ENCODE measurements at places on chromosomes 2 and 18.

DNA sequence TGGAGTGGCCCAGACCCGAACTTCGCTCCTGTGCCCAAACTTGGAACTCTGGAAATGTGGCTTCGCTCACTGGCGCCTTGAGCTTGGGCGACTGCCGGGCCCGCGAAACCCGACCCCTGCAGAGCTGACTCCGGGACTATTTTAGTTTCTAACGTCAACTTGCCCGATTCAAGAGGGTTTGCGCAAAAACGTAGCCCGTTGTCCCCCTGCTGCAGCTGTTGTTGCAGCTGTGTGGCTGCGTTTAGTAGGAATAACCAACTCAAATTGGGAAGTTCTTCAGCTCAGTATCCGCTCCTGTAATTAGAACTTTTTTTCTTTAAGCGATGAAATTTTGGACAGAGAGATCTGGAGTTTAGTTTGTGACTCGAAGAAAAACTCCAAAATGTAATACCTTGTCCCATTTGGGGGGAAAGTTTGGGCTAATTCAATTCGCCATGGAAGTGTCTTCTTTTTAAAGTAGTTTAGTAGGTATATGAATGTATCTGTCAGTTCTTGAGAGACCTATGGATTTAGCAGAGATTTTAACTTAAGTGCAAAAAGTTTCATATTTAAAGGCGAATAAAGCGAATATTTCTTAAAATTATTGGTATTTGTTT, 559 bp downstream of the MYL12A start:
- no peak for DNase-seq

GRCh38 chr18:21949326-21950015, 208.9 kb downstream of the MIB1 start:
- no peak for DNase-seq

- peak; percentile 56 for DNase-seq
Measured at GRCh38 chr2:101474731-101475384, at the start of gene RFX8. RFX8 (minus strand) TSS chr2:101475112; CDS start chr2:101466848, 8,264 bp downstream.

- no peak for DNase-seq
Measured at GRCh38 chr18:907885-908757, 3.5 kb downstream of the ADCYAP1 start.

- peak; percentile 28 for DNase-seq
Measured at GRCh38 chr2:196987649-196988364, 61.3 kb upstream of the PGAP1 start.

GRCh38 chr2:55585451-55586080, 31.9 kb downstream of the PPP4R3B start:
- DNase-seq = no peak

- no peak for DNase-seq
Measured at GRCh38 chr2:95166065-95166763, 605 bp downstream of the ZNF2 start.

GRCh38 chr18:60656553-60656952, 284.0 kb upstream of the MC4R start:
- no peak for DNase-seq

- no peak for DNase-seq
Measured at GRCh38 chr2:77666251-77666980, 144.2 kb upstream of the LRRTM4 start.

DNA sequence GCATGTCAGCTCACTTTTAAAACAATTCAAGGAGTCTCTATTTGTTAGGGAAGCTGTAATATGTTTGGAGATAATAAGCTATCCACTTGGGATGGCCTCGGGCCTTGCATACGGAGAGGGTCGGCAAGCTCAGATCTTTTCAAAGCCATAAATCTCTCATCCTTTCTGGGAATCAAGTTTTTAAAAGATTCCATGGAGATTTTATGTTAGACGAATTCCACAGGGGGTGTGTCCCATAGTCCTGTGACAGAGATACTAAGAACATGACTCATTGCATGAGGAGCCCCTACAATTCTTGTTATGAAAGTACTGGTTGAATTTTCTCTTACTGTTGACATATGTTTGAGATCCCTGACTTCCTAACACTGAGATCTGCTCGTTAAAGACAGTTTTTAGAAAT, 108.7 kb downstream of the FEZ2 start:
- DNase-seq = no peak

GRCh38 chr2:219369447-219369861, 18.3 kb downstream of the DNPEP start:
- no peak for DNase-seq

DNA sequence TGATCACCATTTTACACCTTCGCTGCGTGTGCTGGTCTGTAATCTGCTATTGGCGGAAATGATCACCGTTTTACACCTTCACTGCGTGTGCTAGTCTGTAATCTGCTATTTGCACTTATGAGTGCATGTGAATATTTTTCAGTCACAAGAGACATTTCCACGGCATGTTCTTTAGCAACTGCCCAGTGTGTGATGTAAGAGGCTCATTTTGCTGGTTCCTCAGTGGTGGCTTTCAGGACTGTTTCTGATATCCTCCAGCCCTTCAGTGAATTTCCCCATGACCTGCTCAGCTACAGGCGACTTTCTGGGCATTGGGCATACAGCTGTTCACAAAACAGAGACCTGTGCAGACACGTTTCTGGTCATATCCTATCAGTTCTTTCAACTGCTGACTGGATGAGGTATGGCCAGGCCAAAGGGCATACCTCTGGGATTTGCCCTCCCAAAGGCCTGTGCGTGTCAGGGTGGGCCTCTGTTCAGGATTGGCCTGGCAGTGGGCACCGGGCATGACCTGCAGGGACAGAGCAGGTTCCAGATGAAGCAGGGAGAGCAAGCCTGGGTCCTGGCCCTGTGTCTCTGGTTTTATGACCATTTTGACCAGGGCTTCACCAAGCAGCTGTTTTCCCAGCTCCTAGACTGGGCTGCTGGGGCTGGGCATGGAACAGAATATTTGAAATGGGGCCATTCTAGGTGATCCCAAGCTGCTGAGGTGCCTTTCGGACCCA, 521 bp upstream of the PROM2 start:
- no peak for DNase-seq

DNA sequence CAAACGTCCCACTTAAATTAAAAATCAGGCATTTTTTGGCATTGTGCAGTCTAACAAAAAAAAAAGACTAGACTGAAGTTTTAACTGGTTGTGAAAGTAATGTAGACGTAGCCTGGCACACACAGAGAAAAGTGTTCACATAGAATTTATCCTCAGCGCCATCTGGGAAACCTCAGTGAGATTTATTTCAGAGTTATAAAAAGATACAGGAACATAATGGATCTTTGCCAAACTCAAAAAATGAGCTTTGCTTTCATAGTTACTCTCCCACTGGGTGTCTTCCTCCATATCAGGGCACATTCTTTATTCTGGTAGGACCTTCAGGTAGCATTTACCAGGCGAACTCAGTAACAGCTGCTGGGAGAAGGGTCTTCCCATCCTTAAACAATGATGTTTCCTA, 532.4 kb upstream of the SALL3 start:
- no peak for DNase-seq

DNA sequence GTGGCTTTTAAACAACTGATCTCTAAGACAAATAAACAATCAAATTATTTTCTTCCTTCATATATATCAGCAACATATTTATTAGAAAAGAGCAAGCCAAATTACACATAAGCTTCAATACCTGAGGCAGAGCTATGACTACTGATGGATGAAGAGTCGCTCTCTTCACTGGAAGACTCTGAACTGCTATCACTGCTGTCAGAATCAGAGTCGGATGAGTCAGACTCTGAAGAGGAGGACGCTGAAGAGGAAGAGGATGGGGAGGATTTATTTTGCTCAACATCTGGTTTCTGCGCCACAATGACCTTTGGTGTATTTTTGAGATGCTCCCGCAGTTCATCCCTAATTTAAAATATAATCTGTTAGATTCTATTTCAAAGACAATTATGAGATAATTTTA, 56.7 kb downstream of the CWC22 start:
- DNase-seq = no peak

GRCh38 chr2:217632043-217632442, 370.8 kb downstream of the TNS1 start:
- DNase-seq = no peak

- DNase-seq = no peak
Measured at GRCh38 chr2:179981085-179981484, 26.0 kb downstream of the CWC22 start.

DNA sequence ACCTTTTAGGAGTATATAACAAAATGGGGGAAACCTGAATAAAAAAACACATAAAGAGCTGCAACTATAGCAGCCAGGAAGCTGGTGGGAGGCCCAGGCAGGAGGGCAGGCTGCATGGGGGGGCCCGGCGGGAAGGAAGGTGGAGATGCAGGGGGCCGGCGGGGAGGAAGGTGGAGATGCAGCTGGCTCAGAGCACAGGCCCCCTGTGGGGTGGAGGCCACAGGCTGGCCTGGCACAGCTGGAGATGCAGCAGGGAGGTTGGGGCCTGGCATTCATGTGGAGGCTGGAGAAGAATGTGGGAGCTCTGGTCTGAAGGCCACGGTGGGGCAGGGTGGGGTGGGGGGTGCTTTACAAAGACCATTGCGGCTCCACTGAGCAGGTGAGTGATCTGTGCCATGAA, 31.4 kb downstream of the FAM228A start:
- DNase-seq = no peak

DNA sequence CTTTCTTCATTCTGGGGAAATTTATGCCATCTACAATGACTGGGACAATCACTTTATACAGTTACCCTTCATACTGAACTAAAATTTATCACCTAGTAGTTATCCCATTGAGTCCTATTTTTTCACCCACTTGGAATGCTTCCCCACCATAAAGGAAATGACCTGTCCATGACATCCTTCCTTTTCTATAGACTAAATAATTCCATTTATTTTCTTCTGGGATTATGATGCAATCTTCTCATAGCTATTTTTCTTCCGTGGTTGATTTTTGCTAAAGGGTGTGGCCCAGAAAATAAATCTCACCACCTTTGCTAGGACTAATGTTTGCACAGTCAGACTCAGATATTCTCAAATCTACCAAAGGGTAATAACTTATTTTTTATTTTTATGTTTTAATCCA, 186.1 kb upstream of the NRXN1 start:
- no peak for DNase-seq

DNA sequence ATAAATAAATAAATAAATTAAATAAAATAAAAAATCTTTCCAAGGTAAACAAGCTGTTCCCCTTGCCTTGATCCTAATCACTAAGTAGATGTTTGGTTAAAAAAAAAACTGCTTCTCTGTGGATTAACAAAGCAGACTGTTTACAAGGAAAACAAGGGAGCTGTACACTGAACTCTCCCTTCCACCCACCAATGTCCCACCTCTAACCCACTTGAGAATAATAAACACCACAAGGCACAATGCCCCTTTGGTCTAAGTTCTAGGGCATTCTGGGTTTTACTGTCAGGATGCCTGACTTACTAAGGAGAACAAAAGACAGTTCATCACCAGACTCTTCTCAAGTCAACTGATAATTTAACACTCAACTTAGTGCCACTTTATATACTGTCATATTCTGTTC, 83.5 kb downstream of the NCKAP1 start:
- DNase-seq = no peak

DNA sequence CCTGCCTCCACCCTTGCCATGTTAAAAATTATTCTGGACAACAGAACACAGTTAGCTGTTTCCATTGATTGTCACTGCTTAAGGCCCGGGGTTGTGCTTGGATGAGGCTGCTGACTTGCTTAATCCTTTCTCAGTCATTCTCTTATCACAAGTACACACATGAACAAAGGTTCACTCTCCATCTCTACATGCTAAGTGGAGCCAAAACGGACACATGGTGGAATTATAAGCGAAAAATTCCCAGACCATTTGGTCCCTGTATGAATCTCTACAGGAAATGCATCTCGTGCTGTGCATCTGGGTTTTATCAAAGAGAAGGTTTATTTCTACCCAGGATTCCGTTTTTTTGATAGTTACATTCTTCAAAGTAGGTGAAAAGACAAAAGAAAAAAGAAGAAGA, 177.5 kb upstream of the ETAA1 start:
- no peak for DNase-seq

DNA sequence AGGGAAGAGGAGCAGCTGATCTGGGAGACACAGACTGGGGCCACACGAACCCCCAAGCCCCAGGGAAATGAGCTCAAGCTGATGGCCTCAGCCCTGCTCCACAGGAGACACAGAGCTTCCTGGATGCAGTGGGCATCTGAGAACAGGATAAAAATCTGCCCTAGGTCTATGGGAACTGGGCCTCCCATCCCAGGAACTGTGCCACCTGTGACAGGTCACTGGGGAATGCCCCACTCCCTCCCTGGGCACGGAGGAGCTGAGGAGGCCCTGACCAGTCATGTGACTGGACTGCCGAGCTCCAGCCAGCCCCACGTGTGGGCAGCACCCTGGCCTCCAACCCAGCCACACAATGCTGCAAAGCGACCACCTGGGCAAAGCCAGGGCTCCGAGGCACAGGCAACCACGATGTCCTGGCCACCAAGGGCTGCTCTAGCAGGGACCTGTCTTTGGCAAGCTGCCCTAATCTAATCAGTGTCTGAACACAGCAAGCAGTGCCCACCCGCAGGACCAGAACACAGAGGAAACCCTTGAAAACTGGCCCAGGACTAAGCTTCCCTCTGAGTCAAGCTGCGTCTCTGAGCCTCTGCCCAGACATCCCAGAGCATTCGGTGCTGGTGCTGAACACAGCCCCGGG, 57.8 kb upstream of the ID2 start:
- no peak for DNase-seq

- DNase-seq = no peak
Measured at GRCh38 chr2:23599667-23600066, 214.7 kb downstream of the KLHL29 start.

DNA sequence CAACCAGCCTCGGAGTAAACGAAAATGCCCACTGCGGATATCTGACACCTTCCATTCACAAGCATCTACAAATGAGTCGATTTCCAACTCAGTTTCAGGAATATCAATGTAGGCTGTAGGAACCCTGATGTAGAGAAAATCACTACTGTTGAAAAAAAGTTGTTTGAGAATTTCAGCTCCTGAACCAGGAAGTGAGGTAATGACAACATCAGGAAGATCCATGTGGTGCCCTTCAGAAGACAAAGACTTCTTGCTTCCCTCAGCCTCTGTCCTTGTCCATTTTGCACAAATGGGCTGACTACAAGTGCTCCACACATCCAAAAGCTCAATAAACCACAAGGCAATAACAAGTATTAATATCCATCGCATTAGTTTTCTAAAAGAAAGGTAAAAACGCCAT, 4.7 kb downstream of the DSEL start:
- DNase-seq = no peak

DNA sequence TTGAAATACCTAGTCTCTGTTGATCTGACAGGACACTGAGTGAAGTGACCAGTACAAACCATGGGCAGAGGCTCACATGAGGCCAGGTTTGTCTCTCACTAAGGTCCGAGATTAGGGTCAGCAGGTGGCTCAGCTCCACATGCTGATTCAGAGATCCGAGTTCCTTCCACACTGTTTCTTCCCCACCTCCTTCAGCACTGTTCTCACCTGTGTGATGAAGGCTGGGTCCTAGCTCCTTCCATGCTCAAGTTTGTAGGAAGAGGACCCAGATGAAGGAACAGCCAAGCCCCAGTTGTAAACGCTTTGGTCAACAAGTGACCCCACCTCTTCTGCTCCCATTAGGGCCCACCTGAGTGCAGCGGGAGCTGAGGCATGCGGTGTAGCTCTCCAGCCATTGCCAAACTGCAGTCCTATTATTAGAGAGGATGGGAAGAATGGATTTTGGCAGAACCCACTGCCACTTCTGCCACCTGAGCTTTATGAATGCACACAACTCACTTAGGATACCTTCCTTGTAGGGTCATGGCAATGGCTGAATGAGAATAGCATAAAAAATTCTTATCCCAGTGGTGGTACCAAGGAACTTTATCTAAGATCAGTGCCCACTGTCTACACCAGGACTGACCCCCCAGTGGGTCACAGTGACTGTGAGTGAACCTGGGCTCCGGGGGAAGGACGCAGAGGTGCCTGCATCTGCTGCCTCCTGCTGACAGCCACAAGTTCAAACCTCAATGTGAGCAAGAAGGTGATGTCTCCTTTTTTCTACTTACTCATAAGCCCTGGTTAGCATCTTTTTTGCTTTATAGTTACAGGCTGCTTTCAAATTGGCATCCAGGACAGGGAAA, 324.8 kb upstream of the HS6ST1 start:
- no peak for DNase-seq
